ENCODE measurements at places on chromosomes 11 and 22.

- no peak for DNase-seq
Measured at GRCh38 chr22:38614332-38615063, 41.7 kb downstream of the FAM227A start.

GRCh38 chr11:40393511-40393910 is 1065.9 kb downstream of the LRRC4C start:
- DNase-seq: no peak

GRCh38 chr11:2580571-2581001 is 119.2 kb downstream of the KCNQ1OT1 start:
- no peak for DNase-seq

- no peak for DNase-seq
Measured at GRCh38 chr11:65787649-65788622, 1.1 kb downstream of the OVOL1 start.

- DNase-seq: no peak
Measured at GRCh38 chr22:29431986-29432385, 6.4 kb upstream of the RFPL1 start.

DNA sequence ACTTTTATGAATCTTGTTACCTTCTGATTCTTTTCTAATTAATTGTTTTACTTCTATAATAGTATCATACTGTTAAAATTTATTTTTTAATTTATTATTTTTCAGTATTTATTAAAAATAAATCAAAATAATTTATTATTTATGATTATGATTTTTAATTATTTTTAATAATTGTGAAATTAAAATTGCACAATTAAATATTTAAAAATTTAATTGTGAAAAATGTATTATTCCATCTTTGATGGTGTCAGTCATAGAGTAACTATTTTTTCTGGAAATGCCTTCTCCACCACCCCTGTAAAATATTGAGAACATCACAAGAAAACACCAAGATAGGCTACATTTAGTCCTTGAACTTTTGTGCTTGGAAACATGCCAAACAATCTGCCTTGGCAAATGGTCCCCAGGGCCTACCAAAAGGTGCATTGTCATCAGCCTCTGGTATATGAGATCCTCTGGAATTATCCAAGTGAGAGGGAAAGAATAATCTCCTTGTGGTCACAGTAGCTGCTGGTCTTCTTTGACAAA is at the start of gene OR8H2:
Gene OR8H2, plus strand, starts transcription at position 478 of the 528 bp plus-strand sequence. CDS start 1,356 bp downstream, outside the sequence.
- no peak for DNase-seq

DNA sequence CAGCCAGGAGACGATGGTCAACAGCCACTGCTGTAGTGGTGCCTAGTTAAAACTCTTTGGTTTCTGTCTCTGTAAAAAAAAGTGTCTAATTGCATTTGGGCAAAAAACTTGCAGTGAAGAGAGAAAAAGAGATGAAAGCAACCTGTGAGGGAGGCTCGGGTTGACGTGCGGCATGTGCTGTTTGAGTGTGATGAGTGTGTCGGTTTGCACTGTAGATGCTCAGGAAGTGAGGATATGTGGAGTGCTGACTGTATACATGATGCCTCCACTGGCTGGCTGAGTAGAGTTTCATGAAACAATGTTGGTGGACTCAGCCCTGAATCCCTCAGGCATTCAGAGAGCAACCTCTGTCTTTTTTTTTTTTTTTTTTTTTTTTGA is 4.3 kb upstream of the DGCR6L start:
- no peak for DNase-seq

All from activated CD4-positive, alpha-beta T cell treated with anti-CD3 and anti-CD28 coated beads, Interleukin-2, amount 50 U/mL, for 24 hours (primary cell).